ENCODE measurements at places on chromosomes 2 and 18.

DNA sequence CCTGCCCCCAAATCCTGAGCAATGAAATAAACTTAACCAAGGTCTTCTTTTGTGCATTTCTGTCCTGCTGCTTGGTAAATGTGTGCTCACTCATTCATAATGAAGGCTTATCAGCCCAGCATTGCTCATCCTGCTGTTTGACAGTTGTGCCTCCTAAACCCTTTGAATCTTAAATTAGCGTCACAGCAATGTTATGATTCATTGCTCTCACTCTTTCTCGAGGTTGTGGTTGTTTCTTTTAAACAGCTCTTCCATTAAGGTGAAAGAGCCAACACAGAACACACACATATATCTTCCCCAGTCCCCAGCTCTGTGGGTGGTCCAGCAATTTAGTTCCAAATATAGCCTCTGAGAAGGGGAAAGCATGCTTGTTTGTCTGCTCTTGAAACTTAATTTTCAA is 84.0 kb downstream of the EVA1A start:
- no peak for DNase-seq

DNA sequence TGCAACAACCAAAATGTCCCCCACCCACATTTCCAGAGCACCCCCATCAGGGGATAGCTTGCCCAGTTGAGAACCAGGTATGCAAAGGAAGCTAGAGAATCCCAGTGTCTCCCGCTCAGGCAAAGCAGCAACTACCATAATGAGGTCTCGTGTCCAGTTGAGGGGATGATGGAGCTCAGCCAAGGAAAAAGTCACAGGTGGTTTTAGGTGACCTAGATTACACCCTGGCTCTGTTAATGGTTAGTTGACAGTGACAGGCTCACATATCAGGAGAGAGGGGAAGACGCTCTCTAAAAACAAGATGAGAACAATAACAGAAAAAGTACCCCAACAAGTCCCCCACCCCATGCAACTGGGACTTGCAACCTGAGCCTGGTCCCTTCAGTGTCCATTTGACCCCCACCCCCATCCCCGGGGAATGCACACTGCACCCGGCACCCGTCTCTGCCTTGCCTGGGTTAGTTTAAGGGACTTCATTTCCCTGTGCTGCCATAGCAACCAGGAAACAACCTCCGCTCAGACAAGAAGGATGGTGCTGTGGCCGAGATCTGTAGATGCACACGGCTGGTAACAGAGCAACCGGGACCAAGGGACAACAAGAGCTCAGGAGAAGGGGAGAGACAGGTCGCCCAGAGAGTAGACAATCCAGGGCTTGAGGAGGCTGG is at the start of gene KIAA2012:
Gene KIAA2012 (plus strand): TSS at position 519 of the 665 bp plus-strand sequence. CDS start 373 bp downstream, outside the sequence.
- DNase-seq, result no peak

- no peak for DNase-seq
Measured at GRCh38 chr2:56207760-56208159, 24.0 kb downstream of the CCDC85A start.

DNA sequence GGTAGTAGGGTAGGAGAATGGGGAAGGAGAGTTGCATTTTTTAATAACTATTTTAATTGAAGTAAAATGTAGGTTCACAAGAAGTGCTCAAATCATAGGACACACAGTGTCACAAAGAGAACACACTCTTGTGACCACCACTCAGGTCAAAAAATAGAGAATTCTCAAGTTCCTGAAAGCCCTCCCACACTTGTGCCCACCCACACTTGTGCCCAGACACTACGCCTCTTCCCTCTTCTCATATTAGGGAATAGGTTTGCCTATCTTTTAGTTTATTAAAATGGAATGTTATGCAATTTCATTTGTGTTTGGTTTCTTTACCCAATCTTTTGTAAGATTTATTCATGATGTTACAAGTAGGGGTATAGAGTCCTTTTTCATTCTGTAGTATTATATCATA is 67.2 kb downstream of the UGGT1 start:
- DNase-seq, result no peak

All from H54 (cell line).